Ascending aorta (tissue), 2 donors: ENCODE measurements at places on chromosomes 7 and 10. TPM values are rescaled to one million over a fixed set of nuclear protein-coding genes. Genes with fewer than 3 reads are reported as not detected.

GRCh38 chr10:129099486-129099885, 367.6 kb upstream of the MGMT start:
- no peaks in the 10 kb centered on the region for H3K27me3 ChIP-seq
- H3K4me1 ChIP-seq, result peaks cover 24% of the 10 kb centered on the region
- no peaks in the 10 kb centered on the region for H3K36me3 ChIP-seq
- no peak overlapping the region for H3K27ac ChIP-seq
- DNase-seq, result no peak
- H3K4me3 ChIP-seq, result no peak overlapping the region

The SLC13A1 gene
- not detected for total RNA-seq

The ELFN1 gene
- 7.3 TPM for total RNA-seq

GRCh38 chr7:135980665-135981180, 3.6 kb upstream of the MTPN start:
- peak overlapping the region; percentile 52 for H3K27ac ChIP-seq
- no peaks in the 10 kb centered on the region for H3K4me1 ChIP-seq
- no peaks in the 10 kb centered on the region for H3K36me3 ChIP-seq
- no peak for DNase-seq
- H3K4me3 ChIP-seq, result peak overlapping the region; percentile 31
